ENCODE measurements at places on chromosomes 11 and 22.

DNA sequence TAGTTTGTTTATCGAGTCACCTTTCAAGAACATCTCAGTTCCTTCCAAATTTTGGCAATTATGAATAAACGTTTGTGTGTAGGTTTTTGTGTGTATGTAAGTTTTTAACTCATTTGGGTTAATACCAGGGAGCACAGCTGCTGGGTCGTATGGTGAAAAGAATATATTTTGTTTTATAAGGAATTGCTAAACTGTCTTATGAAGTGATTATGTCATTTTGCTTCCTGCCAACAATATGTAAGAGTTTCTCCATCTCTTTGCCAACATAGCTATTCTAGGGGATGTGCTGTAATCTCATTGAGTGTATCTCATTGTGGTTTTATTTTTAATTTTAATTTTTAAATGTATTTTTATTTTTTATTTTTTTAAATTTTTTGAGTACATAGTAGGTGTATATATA, 27.3 kb downstream of the BCL2L13 start:
- no peak for DNase-seq

- DNase-seq: peak; percentile 65
These were observed 19.6 kb upstream of the CCDC134 start for GRCh38 chr22:41780746-41781505.

GRCh38 chr11:92964471-92964870, 5.0 kb upstream of the MTNR1B start:
- no peak for DNase-seq

DNA sequence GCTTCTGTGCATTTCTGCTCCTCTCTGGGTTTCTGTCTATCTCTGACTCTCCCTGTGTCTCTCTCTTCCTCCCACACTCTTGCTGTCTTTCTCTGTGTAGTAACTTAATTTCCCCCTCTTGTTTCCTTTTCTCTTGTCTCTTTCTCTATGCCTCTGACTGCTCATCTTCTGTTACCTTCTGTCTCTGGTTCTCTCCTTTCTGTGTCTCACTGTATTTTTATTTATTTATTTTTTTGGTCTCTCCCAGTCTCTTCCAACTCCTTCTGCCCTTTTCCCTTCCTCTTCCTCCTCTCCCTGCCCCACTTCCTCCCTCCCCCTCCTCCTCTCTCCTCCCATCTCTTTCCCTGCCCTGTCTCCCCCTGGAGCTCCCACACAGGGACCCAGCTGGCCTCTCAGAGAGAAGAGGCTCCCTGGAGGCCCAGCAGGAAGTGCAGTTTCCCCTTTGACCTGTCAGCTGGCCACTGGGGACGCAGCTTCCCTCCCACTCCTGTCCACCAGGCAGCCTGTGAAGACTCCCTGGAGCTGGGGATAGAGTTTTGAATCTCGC, 38.3 kb upstream of the MYH9 start:
- DNase-seq: no peak

DNA sequence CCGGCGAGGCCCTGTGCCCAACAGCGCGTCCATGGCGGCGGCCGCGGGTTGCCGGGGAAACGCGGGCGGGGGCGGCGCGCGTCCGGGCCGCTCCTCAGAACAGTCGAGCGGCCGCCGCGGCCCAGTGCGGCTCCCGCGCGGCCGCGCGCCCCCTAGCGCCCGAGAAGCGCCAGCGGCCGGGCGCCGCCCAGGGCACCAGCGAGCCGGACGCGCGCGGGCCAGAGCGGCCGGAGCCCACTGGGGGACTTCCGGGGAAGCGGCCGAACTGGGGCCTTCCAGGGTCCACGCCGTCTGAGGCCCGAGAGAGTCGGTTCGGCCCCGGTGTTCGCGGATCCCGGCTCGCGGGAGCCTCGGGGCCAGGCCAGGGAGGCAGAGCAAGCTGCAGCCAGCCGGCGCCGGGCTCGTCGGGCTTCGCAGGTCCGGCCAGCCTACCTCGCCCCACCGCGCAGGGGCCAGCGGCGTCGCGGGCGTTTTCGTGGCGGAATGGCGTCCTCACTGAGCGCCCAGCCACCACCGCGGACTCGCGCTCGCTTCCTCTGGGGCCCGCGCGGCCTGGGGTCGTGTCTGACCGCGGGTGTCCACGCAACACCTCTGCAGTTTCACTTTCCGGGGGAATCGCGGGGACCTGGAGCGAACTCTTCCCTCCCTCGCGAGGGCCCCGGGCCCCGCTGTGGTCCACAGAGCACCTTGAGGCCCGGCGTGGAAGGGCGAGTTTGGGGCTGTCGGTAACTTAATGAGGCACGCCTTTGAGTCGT, at the start of gene DENND6B:
TSS of gene DENND6B (minus strand) at position 57 of the 755 bp plus-strand sequence. CDS start at position 33, 24 bp downstream.
- no peak for DNase-seq

GRCh38 chr22:48952256-48953102, 875.2 kb downstream of the BRD1 start:
- DNase-seq: no peak

GRCh38 chr11:17389211-17389956, 925 bp upstream of the KCNJ11 start:
- peak; percentile 63 for DNase-seq

DNA sequence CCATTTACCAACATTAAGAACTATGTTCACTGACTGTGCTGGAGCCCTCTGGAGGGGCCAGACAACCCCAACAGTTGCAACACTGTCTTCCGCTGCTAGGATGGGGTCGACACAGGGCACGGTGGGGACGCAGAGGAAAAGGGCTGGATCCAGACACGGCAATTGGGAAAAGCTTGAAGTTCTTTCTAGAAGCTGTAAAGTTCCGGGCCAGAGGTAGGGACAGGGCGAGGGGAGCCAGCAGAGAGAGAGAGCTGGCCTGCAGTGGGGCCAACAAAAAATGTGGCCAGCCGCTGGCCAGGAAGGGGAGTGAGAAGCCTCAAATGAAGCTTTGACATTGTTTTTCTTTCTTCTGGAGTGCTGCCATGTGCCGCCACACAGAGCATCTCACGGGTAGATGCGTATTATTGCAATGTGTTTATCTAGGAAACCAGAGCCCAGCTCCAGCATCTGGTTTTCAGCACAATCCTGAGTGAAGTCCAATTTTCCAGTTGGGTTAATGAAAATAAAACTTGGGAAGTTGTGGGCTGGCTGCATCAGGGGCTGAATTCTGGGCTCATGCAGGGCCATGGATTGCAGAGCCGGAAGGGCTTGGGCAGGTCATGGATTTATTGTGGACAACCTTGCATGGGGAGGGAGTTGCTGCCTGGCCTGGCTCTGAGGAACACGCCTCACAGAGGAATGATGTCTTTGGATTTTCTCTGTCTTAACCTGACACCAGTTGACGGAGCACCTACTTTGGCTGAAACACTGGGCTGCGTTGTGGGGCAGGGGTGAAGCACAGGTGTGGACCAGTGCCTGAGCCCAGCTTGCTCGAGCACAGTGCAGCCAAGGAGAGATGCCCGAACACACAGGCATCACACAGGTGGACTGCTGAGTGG, 67.6 kb upstream of the AMPD3 start:
- DNase-seq: no peak

DNA sequence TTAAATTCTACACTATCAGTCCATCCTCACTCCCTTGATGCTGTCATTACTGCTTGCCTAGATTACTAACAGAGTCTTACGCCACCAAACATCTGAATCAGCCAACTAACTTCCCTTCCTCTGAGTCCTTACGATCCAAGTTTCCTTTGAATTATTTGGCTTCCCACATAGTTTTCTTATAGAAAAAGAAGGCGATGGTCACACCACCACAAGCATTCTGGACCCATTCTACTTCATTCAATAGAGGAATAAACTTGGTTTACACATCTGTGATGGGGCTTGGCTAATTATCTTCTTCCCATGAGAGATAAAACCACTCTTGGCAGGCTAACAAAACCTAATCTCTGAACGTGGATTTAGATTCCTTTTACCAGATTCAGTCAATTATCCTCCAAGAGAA, 35.0 kb downstream of the INTS4 start:
- DNase-seq: no peak

GRCh38 chr11:118820412-118821357, 29.7 kb upstream of the DDX6 start:
- no peak for DNase-seq

- no peak for DNase-seq
These were observed 658.2 kb downstream of the NTM start for GRCh38 chr11:132028380-132029240.

GRCh38 chr11:16418428-16419097, 62.2 kb upstream of the SOX6 start:
- no peak for DNase-seq

DNA sequence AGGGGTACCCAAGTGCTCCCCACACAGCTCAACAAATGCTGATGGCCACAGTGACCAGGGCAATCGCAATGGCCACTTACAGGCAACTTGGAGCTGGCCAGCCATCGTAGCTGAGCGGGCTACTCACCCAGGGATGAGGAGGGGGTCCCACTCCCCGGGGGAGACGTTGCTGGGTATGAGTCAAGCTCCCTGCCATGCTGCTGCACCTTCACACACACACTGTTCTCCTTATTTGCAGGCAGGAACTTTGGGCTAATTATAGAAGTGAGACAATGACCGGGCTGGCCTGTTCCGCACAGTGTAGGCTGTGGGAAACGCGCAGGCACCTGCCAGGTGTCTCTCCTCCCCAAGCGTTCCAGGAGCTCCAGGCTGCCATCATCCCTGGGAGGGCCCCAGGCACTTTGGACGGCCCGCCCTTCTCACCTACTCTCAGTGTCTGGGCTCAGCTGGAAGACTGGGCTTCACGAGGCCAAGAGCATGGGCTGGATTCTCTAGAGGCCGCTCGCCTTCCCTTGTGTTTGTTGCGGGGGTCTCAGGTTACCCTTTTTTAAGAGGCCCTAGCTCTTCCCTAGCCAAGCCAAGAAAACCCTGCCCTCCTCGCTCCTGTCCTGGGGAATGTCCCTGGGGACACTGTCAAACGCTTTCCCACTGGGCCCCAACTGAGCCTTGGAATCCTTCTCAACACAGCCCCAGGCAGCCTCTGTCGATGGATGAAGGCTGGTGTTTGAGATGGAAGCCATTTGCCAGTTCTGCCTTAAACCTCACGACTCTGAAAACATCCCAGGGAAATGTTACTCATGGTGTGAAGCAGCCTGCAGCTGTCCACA, 73.0 kb downstream of the RTL6 start:
- DNase-seq: no peak

GRCh38 chr11:11669233-11669846, 47.5 kb upstream of the GALNT18 start:
- DNase-seq: no peak

GRCh38 chr11:8209208-8209807, 40.5 kb upstream of the RIC3 start:
- no peak for DNase-seq

- no peak for DNase-seq
These were observed 1165.1 kb downstream of the LRRC4C start for GRCh38 chr11:40294349-40294735.

GRCh38 chr11:32779136-32779535, 15.3 kb downstream of the CCDC73 start:
- DNase-seq: no peak

- DNase-seq: no peak
These were observed 244.7 kb downstream of the ETS1 start for GRCh38 chr11:128342511-128343134.

DNA sequence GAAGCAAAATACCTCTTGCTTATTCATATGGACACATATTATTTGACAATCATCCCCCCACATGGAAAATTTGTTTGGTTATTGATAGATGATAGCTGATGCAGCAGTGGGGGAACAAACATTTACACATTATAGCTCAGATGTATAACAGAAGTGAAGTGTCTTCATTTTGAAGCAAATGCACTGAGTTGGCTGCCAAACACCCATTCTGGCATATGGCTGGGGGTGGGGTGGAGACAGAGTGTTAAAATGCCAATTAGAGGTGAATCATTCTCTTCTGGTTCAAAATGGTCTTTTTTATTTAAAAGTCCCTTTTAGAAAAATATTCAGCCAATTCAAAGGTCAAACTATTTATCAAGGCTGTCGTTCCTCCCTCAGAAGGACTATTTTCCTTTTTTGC, 157.3 kb upstream of the TRPC6 start:
- no peak for DNase-seq

GRCh38 chr11:101342307-101342706, 212.7 kb upstream of the PGR start:
- no peak for DNase-seq

- DNase-seq: no peak
These were observed 97.9 kb downstream of the STIM1 start for GRCh38 chr11:3953327-3953726.

GRCh38 chr22:43176090-43176489, 10.8 kb downstream of the TTLL12 start:
- no peak for DNase-seq

DNA sequence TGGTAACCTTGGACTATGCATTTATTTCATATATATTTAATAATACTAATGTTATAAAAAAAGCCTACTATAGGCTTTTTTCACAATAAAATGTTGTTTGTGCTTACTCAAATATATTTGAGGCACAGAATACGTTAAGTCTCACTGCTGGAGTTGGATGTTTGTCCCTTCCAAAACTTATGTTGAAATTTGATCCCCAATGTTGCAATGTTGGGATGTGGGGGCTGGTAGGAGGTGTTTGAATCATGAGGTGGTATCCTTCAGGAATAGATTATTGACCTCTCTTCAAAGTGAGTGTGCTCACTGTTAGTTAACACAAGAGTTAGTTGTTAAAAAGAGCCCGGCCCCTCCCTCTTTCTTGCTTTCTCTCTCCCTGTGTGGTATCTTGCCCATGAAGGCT, 1295.9 kb downstream of the JRKL start:
- no peak for DNase-seq

- DNase-seq: no peak
These were observed at the start of gene PDE2A for GRCh38 chr11:72673943-72674828. Gene PDE2A, minus strand, starts transcription at chr11:72674422. Its CDS starts 215 bp downstream, at chr11:72674207.

- DNase-seq: no peak
These were observed 25.1 kb upstream of the PLAAT3 start for GRCh38 chr11:63639199-63639832.

DNA sequence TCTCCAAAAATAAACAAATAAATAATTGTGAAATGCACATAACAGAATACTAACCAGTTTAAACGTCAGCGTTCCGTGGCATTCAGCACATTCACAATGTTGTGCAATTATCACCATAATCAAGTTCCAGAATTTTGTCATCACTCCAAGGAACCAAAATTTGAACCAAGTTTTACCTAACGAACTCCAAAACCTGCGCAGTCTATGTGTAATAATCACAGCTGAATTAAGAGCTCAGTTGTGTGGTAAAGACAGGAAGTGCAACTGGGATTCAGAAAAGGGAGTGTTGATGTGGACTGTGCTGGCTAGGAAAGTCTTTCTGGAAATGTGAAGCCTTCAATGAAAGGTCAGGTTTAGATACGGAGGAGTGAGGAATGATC, 5.4 kb upstream of the MCAM start:
- DNase-seq: no peak

DNA sequence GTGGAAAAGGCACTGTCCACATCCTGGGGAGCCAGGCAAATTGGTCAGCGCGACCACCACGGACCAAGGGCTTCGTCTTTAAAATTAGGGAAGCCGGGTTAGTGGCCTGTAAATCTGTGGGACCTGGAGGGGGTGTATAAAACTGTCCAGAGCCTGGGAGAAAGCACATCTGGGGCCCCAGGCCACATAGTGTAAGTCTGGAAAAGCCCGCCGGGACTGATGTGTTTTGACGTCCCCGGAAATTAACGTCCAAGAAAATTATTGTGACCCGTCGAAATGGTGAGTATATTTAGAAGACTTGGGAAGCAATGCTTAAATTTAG, 4.2 kb upstream of the IGF2 start:
- DNase-seq: no peak

GRCh38 chr11:132960273-132961078, 571.8 kb downstream of the OPCML start:
- DNase-seq: no peak

- DNase-seq: no peak
These were observed 2.3 kb upstream of the RHOD start for GRCh38 chr11:67054346-67054835.
